ENCODE measurements at places on chromosomes 4 and X.

- DNase-seq, result no peak
Observed at GRCh38 chrX:14356401-14356800, 172.9 kb upstream of the GLRA2 start.

DNA sequence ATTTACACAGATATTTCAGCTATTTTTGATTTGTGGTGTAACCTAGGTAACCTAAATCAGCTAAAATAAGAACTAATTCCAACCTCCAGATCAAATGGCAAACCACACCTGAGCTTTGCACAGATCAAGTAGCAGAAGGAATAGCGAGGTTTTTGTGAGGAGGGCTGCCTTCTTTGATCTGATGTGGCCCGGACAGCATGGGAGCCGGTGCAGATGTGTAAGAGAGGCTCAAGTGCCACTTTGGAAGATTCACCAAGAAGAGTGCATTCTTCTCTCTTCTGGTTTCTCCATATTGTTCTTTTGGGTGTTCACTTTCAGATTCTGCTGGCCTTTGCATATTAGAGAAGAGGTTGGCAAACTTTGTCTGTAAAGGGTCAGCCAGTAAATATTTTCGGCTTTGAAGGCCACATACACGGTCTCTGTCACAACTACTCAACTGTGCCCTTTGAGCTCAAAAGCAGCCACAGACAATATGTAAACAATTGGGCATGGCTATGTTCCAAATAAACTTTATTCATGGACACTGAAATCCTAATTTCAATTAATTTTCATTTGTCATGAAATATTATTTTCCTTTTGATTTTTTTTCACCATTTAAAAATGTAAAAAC, 78.9 kb upstream of the FAM9C start:
- DNase-seq, result no peak

DNA sequence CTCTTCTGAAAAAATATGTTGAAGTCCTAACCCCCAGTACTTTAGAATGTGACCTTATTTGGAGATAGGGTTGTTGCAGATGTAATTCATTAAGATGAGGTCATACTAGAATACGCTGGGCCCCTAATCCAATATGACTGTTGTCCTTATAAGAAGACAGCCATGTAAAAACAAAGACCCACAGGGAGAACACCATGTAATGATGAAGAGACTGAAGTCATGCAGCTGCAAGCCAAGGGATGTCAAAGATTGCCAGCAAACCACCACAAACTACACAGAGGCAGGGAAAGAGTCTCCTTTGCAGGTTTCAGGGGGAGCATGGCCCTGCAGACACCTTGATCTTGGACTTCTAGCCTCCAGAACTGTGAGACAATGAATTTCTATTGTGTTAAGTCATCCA, 37.4 kb downstream of the CXorf58 start:
- DNase-seq, result no peak

- DNase-seq, result no peak
Observed at GRCh38 chrX:7205037-7205577, 57.2 kb upstream of the PUDP start.

DNA sequence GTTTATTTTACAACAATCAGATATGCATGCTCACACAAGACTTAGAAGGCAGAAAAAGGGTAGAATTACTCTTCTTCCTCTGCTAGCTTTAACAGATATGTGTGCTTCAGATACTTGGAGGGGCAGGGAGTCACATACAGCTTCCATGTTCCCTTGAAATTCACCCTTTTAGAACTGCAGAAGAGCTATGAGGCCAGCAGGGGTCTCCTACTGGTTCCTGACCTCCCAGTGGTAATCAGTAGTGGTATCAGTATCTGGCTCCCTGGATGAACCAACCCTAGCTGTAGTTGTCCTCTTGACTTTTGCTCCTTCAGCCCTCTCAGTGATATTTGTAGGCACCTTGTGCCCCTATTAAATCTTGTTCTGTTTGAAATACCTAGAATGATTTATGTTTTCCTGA, 81.5 kb downstream of the RCHY1 start:
- no peak for DNase-seq

DNA sequence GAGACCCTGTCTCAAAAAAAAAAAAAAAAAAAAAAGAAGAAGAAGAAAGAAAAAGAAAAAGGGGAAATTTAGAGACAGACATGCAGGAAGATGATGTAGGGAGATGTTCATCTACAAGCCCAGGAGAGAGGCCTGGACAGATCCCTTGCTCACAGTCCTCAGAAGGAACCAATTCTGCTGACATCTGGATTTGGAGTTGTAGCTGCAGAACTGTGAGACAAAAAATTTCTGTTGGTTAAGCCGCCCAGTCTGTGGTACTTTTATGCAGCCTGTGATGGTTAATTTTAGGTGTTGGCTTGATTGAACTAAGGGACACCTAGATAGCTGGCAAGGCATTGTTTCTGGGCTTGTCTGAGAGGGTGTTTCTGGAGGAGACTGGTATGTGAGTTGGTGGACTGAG, 10.1 kb upstream of the STIM2 start:
- no peak for DNase-seq

- DNase-seq, result peak; percentile 69
Observed at GRCh38 chrX:69307756-69308155, 142.5 kb upstream of the PJA1 start.

GRCh38 chrX:68892134-68892533, 63.3 kb downstream of the EFNB1 start:
- DNase-seq, result no peak

DNA sequence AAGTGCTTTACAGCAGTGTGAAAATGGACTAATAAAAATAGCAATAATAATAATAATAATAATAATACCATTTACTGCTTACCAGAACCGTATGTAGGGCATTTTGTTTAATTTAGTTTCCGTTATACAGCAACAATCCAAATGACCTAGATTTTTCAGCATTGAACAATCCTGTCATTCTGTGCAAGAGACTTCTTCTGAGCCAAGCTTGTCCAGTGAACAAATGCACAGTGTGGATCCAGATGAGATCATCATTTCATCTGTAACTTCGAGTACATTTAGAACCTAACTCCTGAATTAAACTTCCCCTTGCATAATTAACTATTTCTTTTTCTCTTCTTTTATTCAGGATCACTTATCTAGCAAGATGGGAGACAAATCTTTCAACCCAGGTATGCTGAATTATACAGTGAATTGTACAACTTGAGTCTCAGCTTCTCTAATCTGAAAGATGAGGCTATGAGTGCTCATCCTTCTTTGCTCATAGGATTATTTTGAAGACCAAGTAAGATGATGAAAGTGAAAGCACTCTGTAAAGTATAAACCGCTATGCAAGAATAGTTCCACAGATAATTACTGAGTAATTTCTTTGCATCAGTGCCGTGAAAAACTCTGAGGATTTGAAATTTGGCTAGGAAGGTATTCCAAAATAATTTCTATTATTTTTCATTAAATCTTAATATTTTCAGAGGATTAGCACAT, 6.6 kb downstream of the CLNK start:
- DNase-seq, result no peak

DNA sequence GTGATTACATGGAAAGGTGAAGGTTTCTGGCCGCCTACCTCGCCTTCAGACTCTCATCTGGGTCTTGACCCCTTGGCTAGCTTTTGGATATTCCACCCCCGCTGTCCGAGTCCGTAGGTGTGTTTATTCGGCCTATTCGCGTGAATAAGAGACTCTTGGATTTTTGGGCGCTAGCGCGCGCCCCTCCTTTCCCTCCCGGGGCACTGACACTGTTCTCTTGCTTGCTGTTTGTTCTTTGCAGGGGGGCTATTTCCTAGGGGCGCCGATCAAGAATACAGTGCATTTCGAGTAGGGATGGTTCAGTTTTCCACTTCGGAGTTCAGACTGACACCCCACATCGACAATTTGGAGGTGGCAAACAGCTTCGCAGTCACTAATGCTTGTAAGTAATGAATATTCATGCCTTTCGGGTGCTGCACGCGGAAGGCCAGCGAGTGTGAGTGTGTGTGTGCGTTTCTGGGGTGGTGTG, 932 bp downstream of the GRIA2 start:
- DNase-seq, result no peak

DNA sequence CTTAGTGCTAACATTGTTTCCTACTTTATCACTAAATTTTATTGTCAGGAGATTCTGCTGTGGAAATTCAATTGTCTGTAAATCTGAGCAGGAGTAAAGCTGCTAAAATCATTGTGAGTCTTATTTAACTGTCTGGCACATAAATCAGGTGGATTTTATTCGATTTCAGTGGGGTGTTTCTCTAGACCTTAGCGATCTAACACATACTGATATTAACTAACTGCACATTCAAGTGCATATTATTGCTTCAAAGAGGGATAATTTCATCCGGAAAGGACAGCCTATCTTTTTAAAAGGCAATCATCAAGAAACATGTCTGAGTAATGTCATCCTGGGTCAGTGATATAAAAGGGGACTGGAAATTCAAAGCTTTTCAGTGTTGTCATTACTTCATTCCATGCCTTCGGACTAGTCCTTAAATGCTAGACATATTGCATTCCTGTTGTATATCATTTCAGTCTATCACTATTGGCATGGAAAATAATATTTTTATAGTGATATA, 388.7 kb downstream of the PCDH10 start:
- no peak for DNase-seq

DNA sequence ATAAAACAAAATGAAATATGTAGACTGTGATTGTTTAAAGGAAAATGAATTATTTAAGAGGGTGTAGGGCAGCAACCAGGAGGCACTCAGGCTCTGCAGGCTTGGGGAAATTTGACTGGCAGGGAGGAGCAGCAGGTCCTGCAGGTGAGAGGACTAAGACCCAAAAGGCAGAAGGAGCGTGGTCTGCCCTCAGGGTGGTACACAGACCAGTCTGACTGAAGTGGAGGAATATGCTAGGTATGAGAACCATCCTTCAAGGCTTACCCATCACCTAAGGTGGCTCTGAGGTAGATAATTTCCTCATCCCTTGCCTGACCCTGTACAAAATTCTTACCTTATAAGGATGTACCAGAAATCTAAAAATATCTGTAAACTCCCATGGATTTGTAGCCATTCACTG, 261.3 kb upstream of the RASGEF1B start:
- DNase-seq, result no peak

DNA sequence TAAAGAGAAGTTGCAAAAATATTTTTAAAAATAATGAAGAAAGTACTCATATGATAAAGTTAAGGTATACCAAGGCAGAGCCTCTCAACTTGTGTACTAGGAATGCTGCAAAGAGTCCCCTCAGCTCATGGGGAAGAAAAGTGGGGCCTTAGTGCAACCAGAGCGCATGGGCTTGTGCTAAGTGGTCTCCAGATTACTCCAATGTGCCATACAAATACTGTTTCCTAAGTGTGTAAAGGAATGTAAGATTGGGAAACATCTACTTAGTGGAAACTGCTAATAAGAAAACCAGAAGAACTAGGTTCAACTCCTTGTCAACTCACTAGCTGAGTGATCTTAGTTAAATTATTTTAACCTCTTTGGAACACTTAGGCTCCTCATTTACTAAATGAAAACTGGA, 39.1 kb downstream of the NAF1 start:
- DNase-seq, result no peak
